ENCODE measurements at places on chromosomes 6 and 20.
A peak's percentile ranks its signal among the peaks of the same experiment; 100 is the strongest.

- no peak for DNase-seq
Observed at GRCh38 chr6:20370801-20371200, 30.9 kb upstream of the E2F3 start.

DNA sequence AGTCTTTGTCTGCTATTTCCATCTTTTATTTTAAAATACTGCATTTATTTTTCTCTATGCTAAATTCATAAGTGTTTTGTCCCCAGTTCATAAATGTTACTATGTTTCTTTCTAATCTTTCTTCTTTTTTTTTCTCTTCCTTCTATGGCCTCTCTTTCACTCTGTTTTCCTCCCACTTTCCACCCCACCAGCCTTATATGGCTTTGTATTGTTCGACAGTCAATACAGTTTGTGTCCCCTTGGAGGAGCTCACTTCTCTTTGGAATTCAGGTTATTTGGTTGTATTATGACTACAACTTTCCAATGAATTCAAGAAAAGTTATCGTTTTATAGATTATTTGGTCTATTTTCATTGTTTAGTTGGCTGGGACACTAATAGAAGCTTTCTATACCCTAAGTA is 393.5 kb downstream of the NKAIN2 start:
- DNase-seq = no peak

DNA sequence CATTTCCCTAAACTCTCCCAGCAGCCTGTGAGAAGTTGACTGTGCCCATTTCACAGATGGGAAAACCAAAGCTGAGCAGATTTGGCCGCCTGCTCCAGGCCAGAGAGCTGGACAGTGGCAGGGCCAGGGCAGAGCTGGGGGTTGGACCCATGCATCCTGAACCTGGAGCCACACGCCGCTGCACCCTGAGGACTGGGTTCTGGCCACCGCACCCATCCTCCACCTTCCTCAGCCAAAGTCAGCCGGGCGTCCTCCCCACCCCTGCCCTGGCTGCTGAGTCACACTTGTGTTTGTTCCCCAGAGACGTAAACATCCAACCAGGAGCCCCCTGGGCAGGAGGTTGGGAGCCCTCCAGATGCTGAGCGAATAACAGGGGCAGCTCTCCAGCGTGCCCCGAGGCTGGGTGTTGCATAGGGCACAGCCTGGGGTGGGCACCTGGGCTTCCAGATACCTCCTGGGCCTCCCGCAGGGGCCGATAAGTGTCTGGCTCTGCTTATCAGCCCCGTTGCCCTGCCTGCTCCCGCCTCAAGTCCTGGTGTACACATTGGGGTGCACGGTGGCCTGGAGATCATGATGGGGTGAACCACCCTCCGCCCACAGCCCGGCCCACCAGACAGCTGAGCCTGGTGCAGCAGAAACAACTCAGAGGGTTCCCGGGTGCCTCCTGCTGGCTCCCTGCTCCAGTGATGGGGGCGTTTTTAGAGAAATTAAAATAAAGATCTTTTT is 23.8 kb downstream of the RBM38 start:
- no peak for DNase-seq

DNA sequence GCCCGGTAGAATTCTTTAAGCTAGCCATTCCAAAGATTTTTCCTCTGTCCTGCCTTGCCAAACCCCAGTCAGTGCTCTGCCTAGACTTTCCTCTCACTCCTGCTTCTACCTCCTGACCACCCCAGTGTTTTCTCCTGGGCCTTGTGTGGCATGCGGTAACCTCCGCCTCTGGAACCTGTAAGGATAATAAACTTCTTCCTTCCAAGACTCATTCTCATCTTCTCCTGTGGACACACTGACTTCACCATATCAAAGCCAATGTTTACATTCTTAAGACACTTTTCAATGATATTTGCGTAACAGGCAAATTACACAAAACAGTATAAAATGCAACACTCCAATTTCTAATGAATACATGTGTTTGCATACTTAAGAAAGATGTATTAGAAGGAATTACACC is 354.6 kb downstream of the RNF144B start:
- DNase-seq = no peak

DNA sequence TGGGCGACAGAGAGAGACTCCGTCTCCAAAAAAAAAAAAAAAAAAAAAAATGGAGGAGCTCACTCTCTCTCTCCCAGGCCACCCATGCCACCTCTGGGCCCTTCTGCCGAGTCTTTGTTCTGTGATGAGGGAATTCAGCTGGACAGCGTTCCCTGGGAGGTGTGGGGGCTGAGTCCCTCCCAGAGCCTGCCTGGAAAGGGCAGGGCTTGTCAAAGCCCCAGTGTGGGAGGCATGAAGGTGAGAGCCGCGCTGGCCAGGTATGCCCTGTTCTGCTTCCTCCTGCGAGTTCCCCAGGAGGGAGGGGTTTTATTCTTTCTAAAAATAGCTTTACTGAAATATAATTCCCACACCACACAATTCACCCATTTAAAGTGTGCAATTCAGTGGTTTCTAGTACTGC is 69.6 kb downstream of the TMEM242 start:
- DNase-seq = no peak

- DNase-seq = no peak
Observed at GRCh38 chr6:4879741-4880275, 103.6 kb downstream of the CDYL start.

DNA sequence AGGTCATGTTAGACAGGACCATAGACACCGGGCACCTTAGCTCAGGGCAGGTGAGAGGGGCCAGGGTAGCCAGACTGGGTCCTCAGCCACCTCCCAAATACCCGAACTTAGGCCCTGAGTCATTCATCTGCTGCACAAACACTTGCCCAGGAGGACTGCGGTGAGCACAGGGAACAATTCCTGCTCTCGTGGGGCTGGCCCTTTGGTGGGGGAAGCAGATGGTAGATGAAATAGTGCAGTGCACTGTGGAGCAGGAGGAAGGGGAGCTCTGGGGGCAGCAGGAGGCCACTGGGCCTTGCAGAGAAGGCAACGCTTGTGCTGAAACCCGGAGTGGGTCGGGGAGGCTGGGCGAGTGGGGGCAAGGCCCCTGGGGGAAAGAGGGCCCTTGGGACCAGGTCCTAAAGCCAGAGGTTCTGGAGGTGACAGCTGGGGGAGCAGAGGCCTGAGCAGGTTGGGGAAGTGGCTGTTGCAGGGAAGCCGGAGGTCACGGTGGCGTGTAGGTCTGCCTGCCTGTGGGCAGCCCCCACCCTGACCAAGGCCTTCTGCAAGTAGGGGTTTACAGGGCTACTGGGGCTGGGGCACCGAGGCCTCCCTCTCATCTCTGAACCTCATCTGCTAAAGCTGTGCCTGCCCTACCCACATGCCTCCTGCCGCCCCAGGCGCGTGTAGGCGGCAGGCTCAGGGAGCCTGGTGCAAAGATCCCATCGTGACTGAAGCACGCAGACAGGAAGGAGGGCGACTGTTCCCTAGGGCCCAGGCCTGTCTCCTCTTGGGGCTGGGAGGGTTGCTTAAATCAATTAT is 4.7 kb upstream of the NPBWR2 start:
- no peak for DNase-seq

DNA sequence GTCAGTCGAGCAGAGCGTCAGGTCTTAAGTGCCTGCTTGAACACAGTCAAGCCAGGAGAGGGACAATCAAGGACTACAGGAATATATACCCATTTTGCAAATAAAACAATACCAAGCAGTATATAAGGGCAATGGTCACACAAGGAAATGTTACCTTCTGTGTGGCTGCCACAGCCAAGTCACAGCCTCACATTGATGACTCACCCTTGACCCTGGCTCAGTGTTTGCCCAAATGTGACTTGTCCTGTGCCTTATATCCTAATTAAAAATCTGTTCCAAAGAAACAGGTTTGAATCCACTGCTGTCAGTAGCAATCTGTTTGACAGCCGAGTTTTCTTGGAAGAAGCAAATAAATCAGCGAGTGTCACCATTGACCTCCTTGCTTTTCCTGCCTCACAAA is 34.3 kb downstream of the C6orf89 start:
- no peak for DNase-seq

- DNase-seq = no peak
Observed at GRCh38 chr6:106452628-106453027, 92.1 kb downstream of the CRYBG1 start.

DNA sequence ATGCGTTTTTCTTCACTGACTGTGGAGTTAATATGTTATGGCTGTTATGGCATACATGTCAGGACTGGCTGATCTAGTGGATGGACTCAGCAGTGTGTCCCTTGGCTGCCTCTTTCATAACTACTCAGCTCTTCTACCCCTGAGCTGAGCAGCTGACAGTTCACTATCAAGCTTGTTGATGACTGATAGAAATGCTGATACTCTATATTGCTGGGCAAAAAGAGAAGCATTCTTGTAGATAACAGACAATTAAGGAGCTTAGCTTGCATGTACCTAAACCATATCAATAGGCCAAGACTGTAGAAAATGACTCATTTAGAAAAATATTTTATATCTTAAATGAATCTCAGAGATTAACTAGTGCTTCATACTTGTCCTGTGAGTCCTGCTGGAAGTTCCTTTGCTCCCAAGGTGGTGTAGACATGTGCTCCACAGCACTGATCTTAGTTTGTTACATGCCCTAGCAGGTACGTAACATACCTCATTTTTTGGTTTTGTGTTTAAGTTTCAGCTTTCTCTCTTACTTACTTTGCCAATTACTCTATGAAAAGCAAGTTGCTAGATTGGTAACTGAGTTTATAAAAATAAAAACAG is 236.9 kb downstream of the GMDS start:
- no peak for DNase-seq

- no peak for DNase-seq
Observed at GRCh38 chr6:49202924-49203536, 260.0 kb downstream of the MMUT start.

DNA sequence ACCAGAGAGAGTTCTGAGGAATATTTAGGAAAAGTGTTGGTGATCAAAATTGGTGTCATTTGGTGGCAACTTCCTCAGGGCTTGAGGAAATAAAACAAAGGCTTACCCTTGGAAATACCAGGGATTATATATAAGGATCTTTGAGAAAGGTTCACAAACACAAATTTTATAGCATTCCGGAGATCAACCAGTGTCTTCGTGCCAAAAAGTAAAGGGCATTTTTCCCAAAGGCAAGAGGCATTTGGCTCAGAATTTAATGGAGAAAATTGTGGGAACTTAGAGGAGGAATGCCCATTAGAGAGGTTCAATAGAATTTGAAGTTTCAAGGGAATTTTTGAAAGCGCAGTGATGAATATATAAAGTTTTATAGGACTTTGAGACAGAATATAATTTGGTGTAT is 179.5 kb downstream of the FUT9 start:
- no peak for DNase-seq

DNA sequence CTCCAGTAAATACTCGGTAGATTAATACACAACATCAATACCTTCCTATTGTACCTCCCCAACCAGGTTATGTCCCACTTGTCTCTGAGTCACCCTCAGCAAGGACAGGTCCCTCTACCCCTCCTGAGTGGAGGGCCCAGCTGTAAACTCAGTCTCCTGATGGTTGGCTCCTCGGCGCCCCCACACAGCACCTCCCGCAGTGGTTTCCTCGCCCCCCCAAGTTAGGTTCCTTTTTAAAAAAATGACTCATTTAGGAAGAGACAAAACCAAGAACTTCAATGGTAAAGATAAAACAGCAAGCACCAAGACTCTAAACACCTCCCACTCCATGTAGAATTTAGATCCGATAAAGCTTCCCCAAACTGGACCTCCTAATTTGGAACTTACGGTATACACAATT is 83.5 kb downstream of the TRERF1 start:
- DNase-seq = no peak

DNA sequence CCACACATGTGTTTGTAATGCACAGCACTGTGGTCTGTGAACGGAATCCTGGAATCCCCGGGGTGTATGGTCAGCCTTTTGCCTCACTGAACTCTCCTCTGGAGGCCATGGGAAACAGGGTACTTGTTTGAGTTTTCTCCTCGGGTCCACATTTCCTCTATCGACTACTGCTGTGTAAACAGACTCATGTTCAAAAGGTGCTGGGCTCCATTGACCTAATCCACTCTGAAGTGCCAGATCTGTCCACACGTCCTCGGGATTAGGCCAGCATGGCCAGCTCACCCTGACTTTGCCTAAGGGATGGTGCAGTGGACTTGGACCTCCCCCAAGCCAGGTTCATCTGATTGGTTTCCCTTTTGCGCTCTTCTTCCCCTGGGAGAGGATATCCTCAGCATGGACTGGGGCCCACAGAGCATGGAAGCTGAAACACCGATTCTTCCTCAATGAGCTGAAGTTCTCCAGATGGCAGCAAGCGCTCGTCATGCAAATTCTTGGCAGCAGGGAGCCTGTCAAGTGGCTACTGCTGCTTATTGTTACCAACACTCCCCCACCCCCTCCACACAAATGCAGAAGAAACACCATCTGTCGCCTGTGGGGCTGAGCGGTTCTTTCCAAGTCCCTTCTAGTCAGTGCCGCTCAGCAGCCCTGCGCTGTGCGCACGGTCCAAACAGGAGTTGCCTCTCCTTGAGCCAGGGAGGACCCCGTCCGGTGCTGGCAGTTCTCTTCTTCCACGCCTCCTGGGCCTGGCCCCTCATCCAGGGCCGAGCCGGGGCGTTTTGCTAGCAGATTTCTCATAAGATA is 292.6 kb upstream of the MARCKS start:
- peak; percentile 94 for DNase-seq

DNA sequence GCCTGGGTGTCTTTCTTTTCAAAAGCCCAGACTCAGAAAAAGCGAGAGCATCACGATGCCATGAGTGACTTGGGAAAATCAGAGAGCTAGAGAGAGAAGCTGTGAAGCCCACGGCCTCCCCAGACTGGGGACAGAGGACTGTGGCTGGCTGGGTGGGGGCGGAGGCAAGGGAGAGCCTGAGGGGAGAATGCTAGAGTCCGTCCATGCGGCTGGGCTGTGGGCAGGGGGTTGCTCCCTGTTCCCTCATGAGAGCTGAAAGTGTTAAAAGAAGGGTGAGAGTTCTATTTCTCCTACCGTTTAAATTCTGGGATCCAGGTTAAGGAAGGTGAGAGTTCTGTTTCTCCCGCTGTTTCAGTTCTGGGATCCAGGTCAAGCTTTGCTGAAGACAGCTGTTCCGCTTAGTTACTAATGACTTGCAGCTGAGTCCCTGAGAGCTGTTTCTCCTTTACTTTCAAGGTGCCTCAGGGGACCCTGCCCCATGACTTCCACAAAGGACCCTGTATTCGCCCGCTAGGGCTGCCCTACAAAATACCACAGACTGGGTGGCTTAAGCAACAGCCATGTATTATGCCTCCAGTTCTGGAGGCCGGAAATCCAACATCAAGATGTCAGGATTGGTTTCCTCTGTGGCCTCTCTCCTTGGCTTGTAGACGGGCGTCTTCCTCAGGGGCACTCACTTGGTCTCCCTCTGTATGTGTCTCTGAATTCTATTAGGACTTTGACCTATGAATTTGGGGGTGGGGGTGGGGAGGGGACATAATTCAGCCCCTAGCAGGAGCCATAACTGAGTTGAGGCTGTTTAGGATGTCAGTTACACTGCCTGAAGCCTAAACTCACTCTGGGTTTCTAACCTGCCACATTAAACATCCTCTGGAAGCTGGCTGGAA is 127.0 kb downstream of the PXDC1 start:
- DNase-seq = no peak

DNA sequence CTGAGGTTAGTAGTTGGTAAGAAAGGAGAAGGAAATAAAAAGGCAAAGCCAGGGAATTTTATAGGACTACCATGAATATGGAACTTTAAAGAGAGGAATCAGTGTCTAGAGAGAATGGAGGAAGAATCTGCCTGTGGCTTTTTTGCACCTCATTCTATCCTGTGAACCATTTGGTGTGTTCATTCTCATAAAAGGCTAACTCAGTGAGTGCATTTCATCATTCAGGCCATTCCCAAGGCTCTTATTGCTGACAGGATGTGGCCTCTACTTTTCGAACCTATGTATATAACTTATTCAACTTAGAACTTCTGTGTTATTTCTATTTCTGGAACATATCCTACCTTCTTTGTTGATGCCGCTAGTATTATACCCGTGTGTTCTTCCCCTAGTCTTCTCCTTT is 27.1 kb downstream of the HSF2 start:
- no peak for DNase-seq

- DNase-seq = no peak
Observed at GRCh38 chr6:116111552-116112528, 11.2 kb downstream of the NT5DC1 start.
